ENCODE measurements at places on chromosomes 12 and 14.

DNA sequence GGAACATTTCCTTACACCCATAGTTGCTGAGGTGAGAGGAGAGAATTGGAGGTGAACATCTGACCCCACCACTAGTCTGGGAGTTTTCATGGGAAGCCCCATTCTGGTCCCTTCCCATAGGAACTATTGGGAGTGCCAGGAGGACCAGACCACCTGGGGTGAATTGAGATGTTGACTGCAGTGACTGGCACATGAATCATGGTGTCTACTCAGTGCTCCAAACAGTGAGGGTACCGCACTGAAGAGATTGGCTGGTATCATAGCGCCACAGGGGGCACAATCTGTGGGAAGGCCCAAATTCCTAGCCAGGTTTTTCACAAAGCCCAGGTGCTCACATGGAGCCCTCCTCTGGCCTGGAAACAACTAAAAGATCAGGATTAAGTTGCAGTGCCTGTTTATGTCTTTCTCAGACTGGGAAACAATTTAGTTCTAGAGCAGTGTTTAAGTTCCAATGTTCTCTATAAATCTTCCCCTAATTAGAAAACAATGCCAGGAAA lies 3.7 kb upstream of the RNASE9 start:
- no peak for DNase-seq
- no peaks in the 10 kb centered on the region for H3K4me1 ChIP-seq
- no peaks in the 10 kb centered on the region for H3K36me3 ChIP-seq
- 0 out of 2 replicates have a peak, but pooled peaks cover 4% of the 10 kb centered on the region for H3K27me3 ChIP-seq
- no peak overlapping the region for H3K4me3 ChIP-seq

DNA sequence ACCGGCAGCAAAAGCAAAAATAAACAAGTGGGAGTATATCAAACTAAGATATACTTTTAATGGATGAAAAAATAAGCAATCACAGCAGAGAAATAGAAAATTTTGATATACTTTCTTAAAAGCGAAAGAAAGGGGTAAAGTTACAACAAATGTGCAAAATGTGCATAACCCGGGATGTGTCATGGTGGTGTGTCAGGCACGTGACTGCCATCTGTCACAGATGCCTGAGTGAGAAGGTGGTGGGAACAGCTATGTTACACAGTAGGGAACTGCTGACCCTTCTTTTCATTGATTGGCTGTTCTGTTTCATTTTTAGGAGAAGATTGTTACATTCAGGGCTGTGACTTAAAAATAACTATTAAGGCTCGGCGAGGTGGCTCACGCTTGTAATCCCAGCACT lies 168.1 kb upstream of the PELI2 start:
- H3K36me3 ChIP-seq = no peaks in the 10 kb centered on the region
- DNase-seq = no peak
- H3K27ac ChIP-seq = no peak overlapping the region
- no peak overlapping the region for H3K4me3 ChIP-seq

DNA sequence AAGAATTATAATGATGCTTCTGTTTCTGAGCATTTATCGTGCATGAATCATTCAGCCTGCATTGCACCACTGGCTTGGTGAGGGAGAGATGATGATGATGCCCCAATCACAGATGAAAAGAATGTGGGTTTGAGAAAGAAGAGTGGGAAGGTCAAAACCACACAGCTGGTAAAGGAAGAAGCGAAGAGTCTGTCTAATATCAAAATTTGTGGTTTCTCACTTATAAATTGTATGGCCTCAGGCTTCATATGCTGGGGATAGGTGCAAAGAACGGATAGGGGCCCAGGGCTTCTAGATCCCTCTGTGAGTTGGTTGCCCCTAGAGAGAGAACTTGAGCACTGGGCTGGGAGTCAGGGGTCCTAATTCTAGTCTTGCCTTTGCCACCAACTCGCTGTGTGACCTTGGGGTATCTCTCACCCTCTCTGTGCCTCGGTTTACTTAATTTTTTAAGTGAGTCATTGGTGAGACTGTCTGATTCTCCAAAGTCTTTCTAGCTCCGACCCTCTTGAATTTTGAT lies 2.2 kb downstream of the OASL start:
- H3K27ac ChIP-seq = 0 out of 2 replicates have a peak overlapping the region, but pooled peaks have one; percentile 28
- H3K4me3 ChIP-seq = no peak overlapping the region
- H3K36me3 ChIP-seq = no peaks in the 10 kb centered on the region
- DNase-seq = peak; percentile 92

DNA sequence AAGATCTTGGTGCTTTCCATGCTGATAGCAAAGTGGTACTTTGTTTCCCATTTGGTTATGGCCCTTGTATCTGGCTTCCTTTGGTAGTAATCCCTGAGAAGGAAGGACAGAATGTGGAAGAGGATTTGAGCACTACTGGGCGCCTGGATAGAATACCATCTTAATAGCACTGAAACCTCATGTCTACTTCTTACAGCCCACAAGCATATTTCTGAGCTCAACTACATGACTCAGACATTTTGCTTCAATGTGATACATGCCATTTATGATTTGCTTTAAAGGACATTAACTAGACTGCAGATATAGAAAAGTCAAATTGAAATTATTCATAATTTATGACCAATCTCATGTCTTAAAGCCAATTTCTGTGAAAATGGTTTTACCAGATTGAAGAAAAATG lies 80.4 kb downstream of the LIN7A start:
- H3K36me3 ChIP-seq = no peaks in the 10 kb centered on the region
- H3K27me3 ChIP-seq = no peaks in the 10 kb centered on the region
- H3K4me1 ChIP-seq = peaks cover 44% of the 10 kb centered on the region
- H3K4me3 ChIP-seq = no peak overlapping the region

DNA sequence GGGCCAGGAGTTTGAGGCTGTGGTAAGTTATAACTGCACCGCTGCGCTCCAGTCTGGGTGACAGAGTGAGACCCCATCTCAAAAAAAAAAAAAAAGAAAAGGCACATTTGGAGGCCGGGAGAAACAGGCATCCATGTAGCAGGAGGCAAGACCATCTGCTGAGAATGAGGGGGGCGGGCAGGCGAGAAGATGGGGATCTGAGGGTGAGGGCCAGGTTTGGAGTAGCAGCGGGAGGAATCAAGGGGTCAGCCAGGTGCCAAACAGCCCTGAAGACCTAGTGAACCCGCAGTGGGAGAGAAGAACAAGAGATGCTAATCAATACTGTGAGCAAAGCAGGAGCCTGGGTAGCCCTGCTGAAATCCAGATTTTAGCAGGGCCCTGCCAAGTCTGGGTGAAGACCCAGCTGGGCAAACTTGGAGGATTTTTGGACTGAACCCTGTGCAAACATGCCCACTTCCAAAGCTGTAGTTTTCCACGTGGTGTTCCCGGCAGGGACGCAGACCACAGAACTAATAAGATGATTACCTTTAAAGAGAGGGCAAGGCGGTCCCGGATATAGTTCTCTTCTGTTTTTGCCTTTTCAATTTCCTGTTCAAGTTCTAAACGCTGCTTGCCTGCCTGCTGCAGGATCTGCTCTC lies 61.0 kb downstream of the NIN start:
- no peak overlapping the region for H3K4me3 ChIP-seq
- no peaks in the 10 kb centered on the region for H3K27me3 ChIP-seq
- H3K36me3 ChIP-seq = peaks cover 11% of the 10 kb centered on the region
- H3K4me1 ChIP-seq = peaks cover 50% of the 10 kb centered on the region
- H3K27ac ChIP-seq = no peak overlapping the region

- no peaks in the 10 kb centered on the region for H3K27me3 ChIP-seq
- peak; percentile 96 for DNase-seq
- peaks cover 16% of the 10 kb centered on the region for H3K36me3 ChIP-seq
- H3K4me3 ChIP-seq = no peak overlapping the region
- H3K4me1 ChIP-seq = peaks cover 19% of the 10 kb centered on the region
Measured at GRCh38 chr12:53205747-53206419, 1.2 kb downstream of the ITGB7 start.

DNA sequence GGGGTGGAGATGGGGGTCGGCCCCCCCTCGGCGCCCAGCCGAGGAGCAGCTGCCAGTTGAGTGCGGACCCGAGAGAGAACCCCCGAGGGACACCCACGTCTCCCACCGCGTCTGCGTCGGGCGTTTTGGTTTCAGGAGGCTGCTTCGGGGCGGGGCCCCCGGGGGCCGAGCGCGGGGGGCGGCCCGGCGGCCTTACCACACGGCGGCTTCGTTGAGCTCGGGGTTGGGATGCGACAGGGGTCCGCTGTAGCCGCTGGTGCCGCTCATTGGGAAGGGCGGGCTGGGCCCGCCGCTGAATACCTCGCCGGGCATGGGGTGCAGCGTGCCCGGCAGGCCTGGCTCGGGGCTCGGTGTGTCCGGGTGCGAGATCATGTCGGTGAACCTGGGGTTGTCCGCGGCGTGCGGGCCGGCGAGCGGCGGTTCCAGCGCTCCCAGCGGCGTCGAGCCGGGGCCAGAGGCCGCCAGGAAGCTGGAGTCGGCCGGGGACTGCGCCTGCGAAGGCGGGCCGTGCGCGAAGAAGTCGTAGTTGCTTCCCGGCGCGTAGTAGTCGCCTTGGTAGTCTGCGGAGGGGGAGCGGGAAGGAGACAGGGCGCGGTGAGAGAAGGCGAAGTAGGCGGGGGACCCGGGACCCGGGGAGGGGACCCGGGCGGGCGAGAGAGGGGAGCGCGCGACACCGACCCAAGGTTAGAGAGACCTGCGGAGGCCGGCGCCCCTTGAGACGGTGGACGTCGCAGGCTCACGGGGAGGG lies 8.5 kb downstream of the LHX5 start:
- H3K27ac ChIP-seq = no peak overlapping the region
- no peaks in the 10 kb centered on the region for H3K4me1 ChIP-seq
- peak; percentile 35 for DNase-seq

DNA sequence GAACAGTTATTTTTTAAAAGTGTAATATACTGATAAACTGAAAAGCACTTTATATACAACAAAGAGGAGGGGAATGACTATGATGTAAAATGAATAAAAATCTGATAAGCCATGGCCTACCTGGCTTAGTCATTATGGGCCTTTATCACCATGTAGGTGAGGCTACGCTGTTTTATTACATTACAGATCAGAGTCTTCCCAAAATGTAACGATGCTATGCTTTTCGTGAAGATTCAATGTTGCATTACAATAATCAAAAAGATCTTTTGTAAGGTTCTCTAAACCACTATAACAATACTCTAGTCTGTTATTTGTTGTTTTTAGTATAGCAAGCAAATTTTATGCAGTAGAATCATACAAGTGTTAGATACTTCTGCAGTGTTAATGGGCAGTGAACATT lies 34.2 kb downstream of the ARID4A start:
- H3K27me3 ChIP-seq = no peaks in the 10 kb centered on the region
- peaks cover 9% of the 10 kb centered on the region for H3K4me1 ChIP-seq
- H3K36me3 ChIP-seq = peaks cover 31% of the 10 kb centered on the region
- no peak overlapping the region for H3K27ac ChIP-seq
- no peak for DNase-seq
- no peak overlapping the region for H3K4me3 ChIP-seq

GRCh38 chr14:101230161-101230850 lies 326.8 kb upstream of the RTL1 start:
- H3K36me3 ChIP-seq = no peaks in the 10 kb centered on the region
- no peak for DNase-seq
- no peak overlapping the region for H3K27ac ChIP-seq
- H3K4me1 ChIP-seq = no peaks in the 10 kb centered on the region
- H3K27me3 ChIP-seq = no peaks in the 10 kb centered on the region

DNA sequence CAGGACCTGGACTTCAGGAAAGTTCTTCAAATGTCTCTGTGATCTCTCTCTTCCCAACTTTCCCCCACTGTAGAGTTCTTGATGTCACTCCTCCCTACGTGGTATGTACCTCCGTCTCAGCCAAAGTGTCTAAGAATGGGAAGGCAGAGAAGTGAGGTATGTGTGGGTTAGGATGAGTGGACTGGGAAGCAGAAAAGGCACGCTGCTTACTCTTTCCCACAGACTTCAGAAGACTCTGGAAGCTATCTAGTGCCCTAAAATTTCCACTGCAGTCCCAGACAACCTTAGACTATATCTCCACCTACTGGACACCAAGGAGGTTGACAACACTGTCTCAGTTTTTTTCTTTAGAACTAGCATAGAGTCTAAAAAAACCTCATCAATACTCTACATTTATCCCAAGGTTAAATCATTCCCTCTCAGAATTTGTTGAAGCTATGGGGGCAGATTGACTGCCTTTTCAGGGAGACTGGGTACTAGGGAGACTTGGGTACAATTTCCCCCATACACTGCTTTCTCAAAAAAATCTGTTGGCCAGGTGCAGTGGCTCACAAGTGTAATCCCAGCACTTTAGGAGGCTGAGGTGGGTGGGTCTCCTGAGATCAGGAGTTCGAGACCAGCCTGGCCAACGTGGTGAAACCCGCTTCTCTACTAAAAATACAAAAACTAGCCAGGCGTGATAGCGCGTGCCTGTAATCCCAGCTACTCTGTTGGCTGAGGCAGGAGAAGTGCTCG lies 20.6 kb upstream of the ITGA5 start:
- no peaks in the 10 kb centered on the region for H3K27me3 ChIP-seq
- H3K4me3 ChIP-seq = no peak overlapping the region
- DNase-seq = peak; percentile 87
- H3K4me1 ChIP-seq = peaks cover 13% of the 10 kb centered on the region

DNA sequence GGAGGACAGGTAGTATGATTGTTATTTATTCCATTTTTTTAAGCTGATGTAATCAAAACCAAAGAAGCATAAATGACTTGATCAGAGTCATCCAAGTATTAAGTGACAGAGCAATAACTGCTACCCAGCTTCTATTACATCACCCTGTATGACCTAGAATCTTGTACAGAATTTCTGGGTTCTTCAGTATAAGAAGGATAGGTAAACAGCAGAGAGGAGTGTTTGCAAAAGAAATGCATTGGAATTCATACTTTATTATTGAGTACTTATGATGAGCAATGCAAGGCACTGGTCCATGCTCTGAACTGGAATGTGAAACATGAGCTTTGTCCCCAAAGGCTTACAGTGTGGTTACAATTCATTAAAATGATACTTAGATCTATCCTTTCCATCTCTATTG lies 916.8 kb downstream of the DIO2 start:
- no peak overlapping the region for H3K27ac ChIP-seq
- no peak for DNase-seq
- no peaks in the 10 kb centered on the region for H3K27me3 ChIP-seq

DNA sequence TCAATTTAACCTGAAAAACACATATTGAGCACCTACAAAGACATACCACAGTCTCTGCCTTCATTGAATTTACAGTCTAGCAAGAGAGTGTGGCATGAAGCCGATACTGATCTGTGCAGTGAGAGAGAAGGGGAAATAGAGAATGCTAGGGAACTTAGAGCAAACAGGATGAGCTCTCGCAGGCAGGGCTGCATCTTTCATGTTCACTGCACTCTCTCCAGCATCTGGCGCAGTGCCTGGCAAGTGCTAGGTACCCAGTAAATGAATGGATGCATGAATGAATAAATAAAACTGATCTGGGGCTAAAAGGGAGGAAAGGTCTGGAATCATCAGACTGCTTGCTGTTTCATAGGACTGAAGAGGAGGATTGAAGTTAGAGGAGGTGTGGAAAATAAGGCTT lies 256.5 kb upstream of the NPAS3 start:
- no peaks in the 10 kb centered on the region for H3K36me3 ChIP-seq
- H3K27ac ChIP-seq = no peak overlapping the region
- no peaks in the 10 kb centered on the region for H3K4me1 ChIP-seq
- DNase-seq = no peak
